ENCODE measurements at places on chromosomes 1 and 21. TPM values are rescaled to one million over a fixed set of nuclear protein-coding genes. Genes with fewer than 3 reads are reported as not detected.

- DNase-seq: peak; percentile 76
Measured at GRCh38 chr1:115239426-115239825, 98.6 kb downstream of the NGF start.

DNA sequence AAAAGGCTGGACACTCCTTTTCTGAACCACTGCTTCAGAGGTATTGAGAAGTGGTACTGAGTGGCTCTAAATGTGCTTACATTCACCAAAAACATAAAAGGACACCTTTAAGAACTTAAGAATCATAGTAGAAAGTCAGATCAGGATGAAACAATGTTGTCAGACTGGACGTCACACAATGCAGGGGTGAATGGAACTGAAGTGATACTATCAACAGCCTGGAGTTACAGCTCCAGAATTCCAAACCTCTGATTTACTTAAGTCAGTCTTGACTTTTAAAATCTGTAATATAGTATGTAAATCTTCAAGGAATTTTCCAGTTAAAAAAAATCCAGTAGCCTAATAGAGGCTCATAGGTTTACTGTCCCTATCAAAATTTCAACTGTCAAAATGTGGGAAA is 19.3 kb downstream of the ELK4 start:
- no peak for DNase-seq

GRCh38 chr1:242856289-242856688 is 331.8 kb upstream of the PLD5 start:
- DNase-seq: no peak

GRCh38 chr1:178552856-178553255 is 39.9 kb downstream of the TEX35 start:
- DNase-seq: no peak

GRCh38 chr1:43274125-43274803 is 4.5 kb downstream of the TMEM125 start:
- peak; percentile 58 for DNase-seq

Gene UBXN10
- not detected for total RNA-seq

Gene AVPR1B
- not detected for total RNA-seq

Gene IFNLR1
- total RNA-seq: not detected
